ENCODE measurements at places on chromosomes 7 and 10.

- DNase-seq, result no peak
Observed at GRCh38 chr7:14842523-14842922, 60.0 kb downstream of the DGKB start.

DNA sequence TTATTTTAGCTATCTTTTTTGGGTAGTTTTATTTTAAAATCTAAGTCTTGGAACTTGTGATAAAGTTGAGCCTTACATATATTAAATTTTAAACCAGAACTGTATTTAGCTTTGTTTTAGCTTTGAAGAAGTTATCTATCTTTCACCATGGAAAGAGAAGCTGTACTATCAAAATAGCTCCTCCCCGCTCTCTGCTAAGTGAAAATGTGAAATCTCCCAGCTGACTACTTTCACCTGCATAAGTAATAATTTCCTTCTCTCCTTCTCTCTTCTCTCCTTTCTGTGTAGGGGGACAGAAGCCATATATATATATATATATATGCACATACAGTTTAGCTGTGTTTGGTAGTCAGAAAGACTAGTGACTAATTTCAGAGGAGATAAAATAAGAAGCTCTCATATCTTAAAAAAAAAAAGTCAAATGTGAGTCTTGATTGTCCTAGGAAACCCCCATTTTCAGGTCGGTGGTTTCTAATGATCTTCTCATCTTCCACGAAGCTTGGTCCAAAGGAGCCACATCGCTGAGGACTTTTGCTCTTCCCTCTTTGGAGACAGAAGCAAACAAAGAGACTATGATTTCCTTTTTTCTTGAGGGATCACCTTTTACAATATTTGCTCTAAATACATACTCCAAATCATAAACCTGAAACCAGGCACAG is 30.6 kb upstream of the GDI2 start:
- no peak for DNase-seq

DNA sequence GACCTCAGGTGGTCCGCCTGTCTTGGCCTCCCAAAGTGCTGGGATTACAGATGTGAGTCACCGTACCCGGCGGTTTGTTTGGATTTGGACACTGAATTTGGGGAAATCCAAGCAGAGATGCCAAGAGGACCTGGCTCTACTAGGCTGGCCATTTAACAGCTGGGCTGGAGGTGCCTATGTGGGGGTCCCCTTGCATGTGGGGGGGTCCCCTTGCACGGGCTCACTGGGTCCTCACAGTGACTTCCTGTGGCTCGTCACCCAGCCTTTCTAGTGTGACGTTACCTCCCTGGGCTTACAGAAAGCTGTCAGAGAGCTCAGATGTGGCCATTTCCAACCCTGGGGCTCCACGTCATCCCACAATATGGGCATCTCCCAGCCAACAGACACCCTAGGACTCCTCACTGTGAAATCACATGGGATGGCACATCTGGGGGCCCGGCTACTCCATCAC is 49.3 kb upstream of the GNA12 start:
- no peak for DNase-seq

DNA sequence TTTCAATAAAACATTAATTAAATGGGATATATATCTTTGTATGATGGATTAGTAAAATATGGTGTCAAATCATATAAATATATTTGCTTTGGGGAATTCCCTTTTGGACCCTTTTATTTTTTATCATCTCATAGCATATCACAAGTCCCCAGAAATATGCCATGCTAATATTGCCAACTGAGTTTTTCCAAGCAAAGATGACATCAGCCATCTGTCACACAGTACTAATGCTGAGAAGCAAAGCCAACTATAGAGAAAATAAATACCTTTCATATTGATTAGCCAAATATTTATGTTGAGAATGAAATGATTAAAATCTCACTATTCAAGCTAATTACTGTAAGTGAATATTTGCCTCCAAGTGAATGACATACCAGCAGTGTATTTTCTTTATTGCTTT is 575.3 kb downstream of the ETV1 start:
- DNase-seq, result no peak

- DNase-seq, result no peak
Observed at GRCh38 chr7:18861514-18862118, 255.8 kb downstream of the TWIST1 start.

DNA sequence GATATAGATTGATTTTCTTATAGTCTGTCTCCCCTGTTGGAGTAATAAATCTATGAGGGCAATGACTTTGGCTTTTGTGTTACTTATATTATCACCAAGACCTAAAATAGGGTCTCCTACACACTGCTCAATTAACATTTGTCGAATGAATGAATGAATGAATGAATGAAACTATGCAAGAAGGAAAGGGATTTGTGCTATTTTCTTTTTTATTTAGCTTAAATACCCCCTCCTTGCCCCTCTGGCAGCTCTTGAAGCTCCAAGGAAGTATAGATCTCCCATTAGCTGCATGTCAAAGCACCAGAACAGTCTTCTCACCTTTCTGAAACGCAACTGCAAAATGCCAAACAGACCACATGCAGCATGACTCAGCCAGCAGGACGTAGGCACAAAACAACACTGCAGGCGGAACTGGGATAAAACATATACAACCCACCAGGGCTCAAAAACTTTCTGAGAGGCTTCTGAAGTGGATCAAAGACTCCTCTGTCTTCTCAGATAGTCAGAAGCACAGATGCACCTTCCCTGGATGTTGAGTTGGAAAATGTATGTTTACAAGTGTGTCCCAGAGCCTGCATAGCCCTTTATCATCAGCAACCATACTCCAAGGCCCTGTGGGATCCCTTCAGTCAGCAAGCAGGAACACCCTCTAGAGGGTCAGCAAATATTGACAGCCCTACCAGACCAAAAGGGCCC is 187.8 kb downstream of the NPSR1 start:
- no peak for DNase-seq

DNA sequence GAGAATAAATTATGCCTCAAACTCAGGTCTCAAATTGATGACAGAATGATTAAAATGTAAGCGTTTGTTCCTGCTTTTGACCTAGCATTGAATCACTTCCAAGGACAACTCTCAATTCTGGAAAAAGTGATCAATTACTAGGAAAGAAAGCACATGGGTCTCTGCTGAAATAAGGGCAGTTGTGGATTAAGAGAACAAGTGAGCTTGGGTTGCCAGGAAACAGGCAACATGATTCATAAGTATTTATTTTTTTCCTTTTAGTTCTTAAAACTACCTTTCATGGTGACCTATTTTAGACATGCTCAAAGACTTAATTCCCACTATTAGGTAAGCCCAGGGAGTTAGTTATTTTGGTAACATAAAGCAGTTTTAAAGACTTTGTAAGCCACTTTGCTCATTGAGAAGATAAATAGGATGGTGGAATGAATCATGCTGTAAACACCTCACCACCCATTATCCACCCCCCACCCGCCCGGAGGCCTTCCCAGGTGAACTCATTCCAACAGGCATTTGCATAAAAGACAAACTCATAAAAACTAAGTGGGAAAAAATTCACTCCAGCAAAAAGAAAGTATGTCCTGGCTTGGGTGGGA is 728.3 kb downstream of the SORCS1 start:
- DNase-seq, result no peak

- DNase-seq, result no peak
Observed at GRCh38 chr10:6756716-6757115, 176.6 kb upstream of the PRKCQ start.

- DNase-seq, result no peak
Observed at GRCh38 chr10:105681051-105681450, 1040.0 kb downstream of the SORCS3 start.

DNA sequence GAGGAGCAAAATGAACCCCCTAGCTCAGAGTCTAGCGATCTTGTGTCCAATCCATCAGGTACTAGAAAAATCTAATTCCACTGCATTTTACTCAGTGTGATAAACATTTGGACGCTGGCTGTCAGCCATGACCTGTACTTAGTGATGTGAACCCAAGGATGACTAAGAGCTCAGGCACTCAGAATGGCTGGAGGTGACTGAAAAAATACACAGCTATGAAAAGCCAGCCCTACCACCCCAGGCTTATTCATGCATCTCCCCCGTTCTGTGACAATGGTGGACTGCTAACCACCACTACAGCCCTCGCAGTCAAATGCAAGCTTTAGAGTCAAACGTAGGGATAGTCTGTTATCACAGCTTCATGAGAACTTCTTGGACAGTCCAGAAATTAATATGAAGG is 14.9 kb downstream of the AFAP1L2 start:
- DNase-seq, result no peak

DNA sequence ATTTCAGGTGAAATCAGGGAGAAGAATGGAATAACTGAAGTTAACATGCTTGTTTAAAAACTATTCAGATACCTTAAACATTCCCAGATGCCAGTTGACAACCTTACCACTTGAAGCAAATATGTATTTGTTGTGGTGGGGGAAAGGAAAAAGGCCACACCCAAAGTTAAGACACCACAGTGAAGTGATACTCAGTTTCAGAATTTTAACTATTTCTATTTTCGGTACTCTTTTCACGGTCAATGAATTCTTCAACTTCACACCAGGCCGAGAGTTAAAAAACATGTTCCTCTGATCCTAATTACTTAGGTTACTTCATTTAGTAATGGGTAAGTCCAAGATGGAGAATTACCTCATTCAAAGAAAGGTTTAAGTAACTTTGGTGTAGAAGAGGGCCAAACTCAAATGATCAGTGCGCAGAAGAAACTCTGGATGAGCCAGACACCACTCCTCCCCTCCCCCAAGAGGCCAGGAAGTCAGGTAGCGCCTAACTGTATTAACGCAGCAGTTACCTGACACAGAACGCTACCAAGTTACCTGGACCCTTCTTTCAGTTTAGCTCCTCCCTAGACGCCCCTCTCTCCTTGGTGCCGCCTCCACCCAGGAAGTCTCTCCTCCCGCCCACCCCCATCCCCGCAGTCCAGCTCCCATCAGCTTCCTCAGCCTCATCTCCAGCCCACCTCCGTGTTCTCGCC is 700 bp downstream of the MTPN start:
- peak; percentile 15 for DNase-seq
